ENCODE measurements at places on chromosomes 5 and 9.

DNA sequence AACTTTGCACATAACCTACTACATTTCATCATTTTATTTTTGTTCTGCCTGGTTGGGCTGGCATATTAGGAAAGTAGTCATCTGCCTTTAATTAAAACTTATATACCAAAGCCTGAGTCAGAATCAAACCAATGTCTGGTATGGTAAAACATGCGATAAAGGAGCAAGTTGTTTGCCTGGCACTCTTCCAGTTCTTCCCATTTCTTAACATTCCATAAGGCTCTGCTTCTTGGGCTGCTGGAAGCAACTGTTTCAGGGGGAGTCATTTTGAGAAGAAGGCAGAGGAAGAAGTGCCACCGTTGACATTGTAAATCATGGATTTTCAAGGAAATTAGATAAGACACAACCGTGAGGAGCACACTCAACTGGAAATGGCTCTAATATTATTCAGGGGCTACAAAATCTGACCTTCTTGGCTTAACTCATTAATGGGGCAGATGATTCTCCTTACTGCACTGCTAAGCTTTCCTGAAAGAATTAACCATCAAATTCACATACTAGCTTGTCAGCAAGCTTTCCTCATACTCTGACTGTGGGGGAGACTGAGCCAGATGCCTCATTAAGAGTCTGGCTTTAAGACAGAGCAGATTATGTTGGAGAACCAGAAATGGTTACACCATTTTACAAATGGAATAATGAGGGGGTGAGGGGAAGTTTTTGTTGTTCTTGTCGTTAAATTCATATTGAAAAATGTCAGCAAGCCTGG is 391.0 kb downstream of the TMEM232 start:
- H3K4me1 ChIP-seq: no peaks in the 10 kb centered on the region
- H3K27ac ChIP-seq: no peak overlapping the region
- no peak overlapping the region for H3K4me3 ChIP-seq
- H3K27me3 ChIP-seq: no peaks in the 10 kb centered on the region
- H3K36me3 ChIP-seq: no peaks in the 10 kb centered on the region

GRCh38 chr9:136054146-136054545 is 40.9 kb downstream of the NACC2 start:
- H3K36me3 ChIP-seq: no peaks in the 10 kb centered on the region
- no peak for DNase-seq
- H3K27ac ChIP-seq: no peak overlapping the region

DNA sequence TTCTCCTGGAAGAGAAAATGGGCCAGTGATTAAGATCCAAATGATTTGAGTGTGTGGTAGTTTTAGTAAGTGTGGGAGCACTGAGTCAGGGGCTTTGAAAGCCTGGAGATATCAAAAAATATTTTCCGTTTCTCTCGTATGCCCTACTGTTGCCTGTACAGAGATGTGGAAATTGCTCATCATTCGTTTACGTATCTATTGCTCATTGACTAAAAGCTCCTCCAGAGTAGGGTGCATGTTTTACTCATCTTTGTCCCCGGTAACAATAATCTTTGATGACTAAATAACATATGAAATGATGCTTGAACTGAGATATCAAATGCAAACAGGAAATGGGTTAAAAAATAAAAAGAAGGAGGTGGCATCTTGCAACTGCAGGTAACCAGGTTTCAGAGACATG is 114.2 kb upstream of the FST start:
- H3K36me3 ChIP-seq: no peaks in the 10 kb centered on the region
- no peaks in the 10 kb centered on the region for H3K4me1 ChIP-seq
- H3K27ac ChIP-seq: no peak overlapping the region
- no peak overlapping the region for H3K4me3 ChIP-seq
- DNase-seq: no peak

DNA sequence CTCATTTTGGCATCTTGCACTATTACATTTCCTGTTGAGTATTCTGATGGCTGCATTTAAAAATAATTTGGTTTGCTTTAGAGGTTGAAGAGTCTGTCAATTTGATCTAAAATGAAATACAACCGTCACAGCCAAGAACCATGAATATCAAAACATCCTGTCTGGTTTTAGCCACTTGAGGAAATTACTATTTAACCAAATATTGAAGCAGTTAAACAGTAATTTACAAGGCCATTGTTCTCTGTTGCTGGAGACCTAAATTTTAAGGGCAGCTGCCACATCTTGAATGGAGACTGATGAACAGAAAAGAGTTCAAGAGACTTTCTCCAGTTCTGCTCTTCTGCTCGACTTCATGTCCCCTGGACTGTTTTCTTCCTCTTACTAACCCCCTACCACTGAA is 549.4 kb downstream of the LRRC70 start:
- no peak overlapping the region for H3K27ac ChIP-seq
- no peaks in the 10 kb centered on the region for H3K27me3 ChIP-seq
- DNase-seq: no peak
- H3K36me3 ChIP-seq: no peaks in the 10 kb centered on the region

DNA sequence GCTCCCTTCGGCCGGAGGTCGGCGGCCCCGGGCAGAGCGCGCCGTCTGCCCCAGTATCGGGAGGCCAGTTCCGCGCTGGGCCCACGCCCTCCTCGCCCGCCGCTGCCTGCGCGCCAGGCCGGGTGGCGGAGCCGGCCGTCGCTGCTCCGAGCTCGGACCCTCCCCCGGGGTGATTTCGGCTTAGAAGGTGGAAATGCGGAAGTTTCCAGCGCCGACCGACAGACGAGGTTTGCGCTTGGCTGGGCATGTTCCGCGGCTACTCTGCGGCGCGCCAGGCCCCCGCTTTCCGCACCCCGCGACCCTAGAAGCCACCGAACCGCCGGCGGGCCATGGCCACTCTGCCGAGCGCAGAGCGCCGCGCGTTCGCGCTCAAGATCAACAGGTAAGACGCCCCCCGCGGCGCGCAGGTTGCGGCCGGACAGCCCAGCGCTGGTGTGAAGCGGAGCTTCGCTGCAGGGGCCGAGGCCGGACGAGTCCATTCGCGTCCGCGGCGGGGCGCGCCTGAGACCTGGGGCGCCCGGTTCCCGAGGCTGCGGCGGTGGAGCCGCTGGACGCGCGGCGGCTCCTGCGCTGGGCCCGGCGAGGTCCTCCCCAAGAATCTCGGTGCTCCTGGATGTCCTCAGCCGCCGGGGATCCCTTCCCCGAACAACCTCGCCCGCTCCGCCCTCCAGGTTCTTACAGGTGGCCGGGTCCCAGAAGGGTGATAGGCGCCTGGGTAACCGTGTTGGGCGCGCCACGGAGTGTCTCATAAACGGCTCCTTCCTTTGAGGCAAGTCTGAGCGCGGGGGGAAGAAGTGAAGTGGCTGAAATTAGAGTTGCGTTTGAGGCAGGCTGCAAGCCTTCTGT is at the start of gene DOCK8:
Gene DOCK8, plus strand, starts transcription at position 218 of the 846 bp plus-strand sequence. Its CDS starts 112 bp downstream, at position 330.
- H3K27ac ChIP-seq: peak within 1 kb of the TSS; percentile 86
- no peaks in the 10 kb centered on the region for H3K4me1 ChIP-seq
- no peaks in the 10 kb centered on the region for H3K36me3 ChIP-seq
- DNase-seq: peak; percentile 55
- no peaks in the 10 kb centered on the region for H3K27me3 ChIP-seq
- peak within 1 kb of the TSS; percentile 55 for H3K4me3 ChIP-seq

DNA sequence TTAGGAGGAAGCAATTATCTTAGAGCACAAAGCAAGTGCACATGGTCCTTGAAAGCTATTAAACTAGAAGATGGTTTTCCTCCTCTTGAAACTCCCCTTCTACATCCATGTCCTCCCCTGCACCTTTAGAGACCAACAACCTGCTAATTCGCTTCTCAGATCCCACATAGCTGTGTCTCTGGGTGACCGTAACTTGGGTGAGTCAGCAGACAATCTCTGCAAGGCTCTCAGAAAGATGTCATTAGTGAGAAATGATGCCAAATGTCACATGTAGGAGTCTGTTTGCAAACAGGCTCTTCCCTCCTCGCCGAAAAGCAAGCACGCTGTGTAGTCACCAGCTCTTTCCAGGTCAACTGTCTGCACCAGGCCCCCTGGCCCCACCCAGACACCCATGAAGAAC is 291.8 kb downstream of the SLIT3 start:
- H3K27me3 ChIP-seq: no peaks in the 10 kb centered on the region
- no peaks in the 10 kb centered on the region for H3K4me1 ChIP-seq
- no peaks in the 10 kb centered on the region for H3K36me3 ChIP-seq
- H3K27ac ChIP-seq: no peak overlapping the region
- no peak overlapping the region for H3K4me3 ChIP-seq
- DNase-seq: no peak

DNA sequence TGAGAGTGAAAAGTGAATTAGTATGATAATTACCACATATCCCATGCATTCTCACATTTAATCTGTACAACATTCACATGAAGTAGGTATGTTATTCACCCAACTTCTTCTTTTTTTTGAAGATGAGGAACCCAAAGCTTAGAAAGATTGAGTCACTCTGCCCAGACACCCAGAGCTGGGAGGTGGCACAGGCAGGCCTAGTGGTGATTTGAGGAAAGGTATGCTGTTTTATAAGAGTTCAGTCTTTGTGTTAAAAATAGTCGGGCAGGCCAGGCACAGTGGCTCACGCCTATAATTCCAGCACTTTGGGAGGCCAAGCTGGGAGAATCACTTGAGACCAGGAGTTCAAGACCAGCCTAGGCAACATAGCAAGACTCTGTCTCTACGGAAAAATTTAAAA is 285.3 kb downstream of the NR3C1 start:
- no peaks in the 10 kb centered on the region for H3K4me1 ChIP-seq
- H3K36me3 ChIP-seq: no peaks in the 10 kb centered on the region
- no peak for DNase-seq
- H3K4me3 ChIP-seq: no peak overlapping the region
- no peak overlapping the region for H3K27ac ChIP-seq
- H3K27me3 ChIP-seq: no peaks in the 10 kb centered on the region

GRCh38 chr5:78983601-78984438 is 1.3 kb downstream of the ARSB start:
- peak overlapping the region; percentile 83 for H3K4me3 ChIP-seq
- no peaks in the 10 kb centered on the region for H3K36me3 ChIP-seq
- no peaks in the 10 kb centered on the region for H3K27me3 ChIP-seq
- H3K27ac ChIP-seq: peak overlapping the region; percentile 96

DNA sequence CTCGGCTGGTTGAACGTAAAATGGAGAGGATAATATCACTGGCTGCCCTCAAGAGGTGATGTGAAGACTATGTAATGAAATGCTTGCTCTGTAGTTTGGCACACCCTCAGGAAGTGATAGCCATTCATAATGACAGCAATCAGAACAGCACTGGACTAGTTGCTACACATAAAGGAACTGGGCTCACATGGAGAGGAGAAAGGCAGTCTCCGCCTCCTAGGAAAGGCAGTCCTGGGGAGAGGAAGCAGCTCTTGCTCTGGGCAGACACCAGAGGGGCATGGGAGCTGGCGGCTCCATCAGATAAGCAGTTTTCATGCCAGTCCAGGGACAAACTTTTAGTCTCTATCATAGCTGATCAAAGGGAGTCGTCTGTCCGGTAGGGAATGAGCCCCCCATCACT is 46.9 kb downstream of the ARHGEF37 start:
- H3K36me3 ChIP-seq: no peaks in the 10 kb centered on the region
- DNase-seq: no peak
- H3K27me3 ChIP-seq: no peaks in the 10 kb centered on the region

GRCh38 chr5:35458824-35459207 is 158.8 kb upstream of the SPEF2 start:
- peak; percentile 20 for DNase-seq
- H3K27ac ChIP-seq: no peak overlapping the region

GRCh38 chr9:69867081-69867814 is 46.6 kb downstream of the CFAP95 start:
- H3K36me3 ChIP-seq: no peaks in the 10 kb centered on the region
- no peaks in the 10 kb centered on the region for H3K27me3 ChIP-seq
- DNase-seq: no peak
- H3K4me3 ChIP-seq: no peak overlapping the region

DNA sequence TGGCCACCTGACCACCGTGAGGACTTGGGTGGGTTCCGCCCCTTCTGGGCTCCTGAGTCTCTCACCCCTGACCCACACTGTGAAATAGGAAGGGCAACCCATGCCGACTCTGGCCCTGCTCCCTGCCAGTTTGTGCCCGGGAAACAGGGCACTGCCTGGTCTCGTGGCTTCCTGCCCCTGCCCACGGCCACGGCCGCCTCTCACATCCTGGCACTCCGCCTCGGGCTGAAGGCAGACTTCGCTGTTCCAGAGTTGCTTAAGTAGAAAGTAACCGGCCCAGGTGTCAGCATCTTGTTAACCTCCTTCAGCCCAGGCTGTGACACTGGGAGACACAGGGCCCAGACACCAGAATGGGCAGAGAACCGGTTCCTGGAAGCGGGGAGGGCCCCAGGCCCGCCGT is 68.7 kb upstream of the RNU6ATAC start:
- no peaks in the 10 kb centered on the region for H3K27me3 ChIP-seq
- peaks cover 17% of the 10 kb centered on the region for H3K4me1 ChIP-seq
- H3K27ac ChIP-seq: no peak overlapping the region
- H3K36me3 ChIP-seq: no peaks in the 10 kb centered on the region

GRCh38 chr5:149586708-149587318 is 5.5 kb downstream of the ARHGEF37 start:
- H3K27me3 ChIP-seq: no peaks in the 10 kb centered on the region
- no peak overlapping the region for H3K4me3 ChIP-seq
- H3K4me1 ChIP-seq: peaks cover 15% of the 10 kb centered on the region
- peak overlapping the region; percentile 71 for H3K27ac ChIP-seq
- no peak for DNase-seq
- no peaks in the 10 kb centered on the region for H3K36me3 ChIP-seq

GRCh38 chr5:115246361-115246991 is 16.2 kb downstream of the PGGT1B start:
- no peaks in the 10 kb centered on the region for H3K36me3 ChIP-seq
- H3K4me3 ChIP-seq: no peak overlapping the region
- no peak for DNase-seq
- H3K4me1 ChIP-seq: no peaks in the 10 kb centered on the region
- H3K27ac ChIP-seq: no peak overlapping the region
- H3K27me3 ChIP-seq: no peaks in the 10 kb centered on the region

DNA sequence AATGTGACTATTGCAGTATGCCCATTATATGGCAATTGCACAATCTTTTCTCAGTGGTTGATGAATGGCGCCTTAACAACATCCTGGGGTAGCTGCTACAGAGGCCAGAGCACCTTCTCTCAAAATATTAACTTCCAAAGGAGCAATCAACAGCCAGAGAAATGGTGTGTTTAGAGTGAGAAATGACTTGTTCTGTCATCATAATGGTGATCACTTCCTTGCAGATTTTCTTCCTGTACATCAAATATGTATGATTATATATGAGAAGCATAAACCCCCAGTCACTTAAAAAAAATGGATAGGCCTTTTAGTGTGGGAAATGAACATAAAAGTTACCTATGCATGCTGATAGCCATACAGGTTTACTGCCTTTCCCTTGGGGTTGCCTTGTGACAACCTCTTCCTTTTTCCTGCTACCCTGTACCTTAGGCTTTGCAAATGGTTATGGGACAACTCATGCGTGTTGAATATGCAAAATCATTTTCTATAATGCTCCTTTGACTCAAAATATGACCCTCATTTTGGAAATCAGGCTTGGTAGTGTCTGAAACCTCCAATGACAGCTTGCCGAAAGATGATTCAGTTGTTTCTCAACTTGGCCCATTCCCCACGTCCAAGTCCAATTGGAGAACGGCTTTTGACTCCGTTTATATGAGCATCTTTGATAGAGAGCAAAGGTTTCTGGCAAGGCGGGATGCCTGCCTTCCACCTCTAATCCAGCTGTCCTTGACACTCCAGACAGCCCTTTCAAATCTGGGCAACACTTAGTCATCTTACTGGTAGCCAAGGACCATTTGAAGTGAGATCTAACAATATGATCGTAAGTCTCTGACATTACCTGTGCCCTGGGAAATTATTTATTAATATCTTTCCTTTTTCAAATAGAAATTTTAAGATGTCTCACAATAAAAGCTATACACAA is 69.3 kb downstream of the SLC1A1 start:
- H3K36me3 ChIP-seq: no peaks in the 10 kb centered on the region
- H3K27ac ChIP-seq: no peak overlapping the region
- no peak for DNase-seq
- no peak overlapping the region for H3K4me3 ChIP-seq
- no peaks in the 10 kb centered on the region for H3K4me1 ChIP-seq
- no peaks in the 10 kb centered on the region for H3K27me3 ChIP-seq

All from prostate gland (tissue), 2 donors.